Stimulated activated CD8-positive, alpha-beta memory T cell treated with anti-CD3 and anti-CD28 coated beads, Interleukin-15, amount 100 ng/mL, for 4 hours (primary cell): ENCODE measurements at places on chromosomes 7 and 10.

GRCh38 chr7:151016942-151017341, 7.4 kb downstream of the ATG9B start:
- DNase-seq, result no peak

DNA sequence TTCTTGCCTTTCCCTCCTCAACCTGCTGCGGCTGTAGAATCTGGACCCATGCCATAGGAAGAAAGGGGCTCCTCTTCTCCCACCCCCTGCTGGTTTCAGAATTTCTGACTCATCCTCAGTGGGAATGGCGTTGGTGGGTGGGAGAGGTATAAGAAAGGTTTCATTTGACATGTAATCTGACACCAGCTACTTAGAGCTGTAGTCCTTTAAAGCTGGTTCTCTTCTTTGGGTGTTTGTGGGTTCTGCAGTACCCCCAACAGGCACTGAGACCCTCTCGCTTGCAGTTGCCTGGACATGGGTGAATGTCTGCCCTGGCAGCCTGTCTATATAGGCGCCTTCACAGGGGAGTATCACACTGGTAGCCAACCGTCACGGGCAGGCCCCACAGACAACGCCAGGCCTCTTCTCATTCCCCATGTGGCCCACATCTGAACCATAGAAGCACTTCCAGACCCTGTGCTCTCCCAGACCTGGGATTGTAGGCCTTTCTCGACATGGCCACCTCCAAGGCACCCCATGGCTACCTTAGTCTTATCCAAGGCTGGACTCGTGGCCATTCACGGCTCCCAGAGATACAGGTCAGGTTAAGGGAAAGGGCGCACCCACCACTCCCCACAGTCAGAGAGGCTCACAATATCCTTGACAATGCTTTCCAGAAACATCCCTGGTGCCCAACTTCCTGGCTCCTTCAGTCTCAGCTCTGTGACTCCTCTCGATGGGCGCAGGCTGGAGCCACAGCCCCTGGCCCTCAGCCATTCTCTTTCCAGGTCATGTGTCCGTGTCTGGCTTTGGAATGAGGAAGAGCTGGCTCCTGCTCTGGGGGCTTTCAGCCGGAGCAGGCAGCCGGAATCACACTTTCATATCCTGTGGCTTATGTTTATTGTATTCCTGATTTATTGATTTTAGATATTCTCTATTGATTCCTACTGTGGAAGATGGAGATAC, 17.5 kb downstream of the ZNF862 start:
- DNase-seq, result no peak

GRCh38 chr7:39888171-39888853, 61.7 kb upstream of the CDK13 start:
- DNase-seq, result no peak

DNA sequence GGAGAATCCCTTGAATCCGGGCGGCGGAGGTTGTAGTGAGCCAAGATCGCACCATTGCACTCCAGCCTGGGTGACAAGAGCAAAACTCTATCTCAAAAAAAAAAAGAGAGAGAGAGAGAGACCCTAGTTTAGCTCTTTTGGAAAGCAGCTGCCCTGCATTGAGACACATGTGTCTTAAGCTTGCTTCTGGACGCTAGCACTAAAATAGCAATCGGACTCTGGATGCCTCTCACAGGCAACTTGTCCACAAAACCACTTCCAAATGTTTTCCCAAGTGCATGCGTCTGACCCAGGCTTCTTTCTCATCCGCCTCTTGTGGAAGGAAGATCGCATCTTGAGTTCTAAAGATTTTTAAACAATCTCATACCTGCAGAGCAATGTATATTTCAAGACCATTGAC, 182.7 kb downstream of the CUX1 start:
- DNase-seq, result no peak

DNA sequence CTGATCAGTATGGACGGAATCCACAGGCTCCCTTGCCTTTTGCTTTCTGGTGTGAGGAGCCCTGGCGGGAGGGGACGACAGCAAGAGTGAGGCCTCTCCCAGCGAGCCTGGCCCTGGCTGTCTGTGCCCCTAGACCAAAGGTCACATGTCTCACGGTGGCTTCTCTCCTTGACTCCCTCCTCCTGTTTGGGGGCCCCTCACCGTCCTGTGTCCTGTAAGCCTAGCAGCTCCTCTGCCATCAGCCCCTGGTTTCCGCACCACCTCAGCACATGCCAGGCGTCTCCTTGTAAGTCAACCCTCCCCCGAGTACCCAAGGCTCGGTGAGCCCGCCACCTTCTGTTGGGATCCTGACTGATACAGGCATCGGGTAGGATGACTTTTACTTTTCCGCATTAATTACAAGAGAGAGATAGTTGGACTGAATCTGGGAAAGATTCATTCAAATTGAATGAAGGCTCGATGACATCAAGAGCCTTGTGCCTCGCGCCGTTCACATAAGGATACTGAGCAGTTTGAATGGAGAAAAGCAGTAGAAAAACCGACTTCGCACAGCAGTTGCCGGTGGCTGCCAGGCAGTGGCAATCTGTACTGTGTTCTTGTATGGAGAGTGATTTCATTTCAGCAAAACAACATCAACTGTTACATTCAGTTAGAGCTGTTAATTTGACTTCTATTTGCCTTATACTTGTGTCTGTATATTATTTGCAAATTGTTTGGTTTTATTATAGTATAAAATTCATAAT, 119.8 kb downstream of the XRCC2 start:
- DNase-seq, result no peak
